ENCODE measurements at places on chromosomes 11 and 22.

DNA sequence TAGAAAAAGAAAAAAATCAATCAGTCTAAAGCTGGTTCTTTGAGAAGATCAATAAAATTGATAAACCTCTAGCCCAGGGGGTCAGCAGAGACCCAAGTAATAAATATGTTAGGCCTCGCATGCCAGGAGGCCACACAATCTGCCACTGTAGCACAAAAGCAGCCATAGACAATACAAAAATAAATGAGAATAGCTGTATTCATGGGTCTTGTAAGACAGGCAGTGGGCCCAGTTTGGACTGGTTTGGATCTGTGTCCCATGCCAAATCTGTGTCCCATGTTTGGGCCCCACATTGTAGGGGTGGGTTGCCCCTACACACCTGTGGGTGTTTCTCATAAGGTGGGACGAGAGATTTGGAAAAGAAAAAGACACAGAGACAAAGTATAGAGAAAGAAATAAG lies 6.6 kb upstream of the PLAAT4 start:
- DNase-seq, result no peak

GRCh38 chr11:100640071-100640470 lies 47.0 kb upstream of the ARHGAP42 start:
- DNase-seq, result no peak

GRCh38 chr11:96614846-96615245 lies 225.0 kb downstream of the JRKL start:
- no peak for DNase-seq

GRCh38 chr11:72773291-72773690 lies 20.6 kb downstream of the STARD10 start:
- peak; percentile 86 for DNase-seq

DNA sequence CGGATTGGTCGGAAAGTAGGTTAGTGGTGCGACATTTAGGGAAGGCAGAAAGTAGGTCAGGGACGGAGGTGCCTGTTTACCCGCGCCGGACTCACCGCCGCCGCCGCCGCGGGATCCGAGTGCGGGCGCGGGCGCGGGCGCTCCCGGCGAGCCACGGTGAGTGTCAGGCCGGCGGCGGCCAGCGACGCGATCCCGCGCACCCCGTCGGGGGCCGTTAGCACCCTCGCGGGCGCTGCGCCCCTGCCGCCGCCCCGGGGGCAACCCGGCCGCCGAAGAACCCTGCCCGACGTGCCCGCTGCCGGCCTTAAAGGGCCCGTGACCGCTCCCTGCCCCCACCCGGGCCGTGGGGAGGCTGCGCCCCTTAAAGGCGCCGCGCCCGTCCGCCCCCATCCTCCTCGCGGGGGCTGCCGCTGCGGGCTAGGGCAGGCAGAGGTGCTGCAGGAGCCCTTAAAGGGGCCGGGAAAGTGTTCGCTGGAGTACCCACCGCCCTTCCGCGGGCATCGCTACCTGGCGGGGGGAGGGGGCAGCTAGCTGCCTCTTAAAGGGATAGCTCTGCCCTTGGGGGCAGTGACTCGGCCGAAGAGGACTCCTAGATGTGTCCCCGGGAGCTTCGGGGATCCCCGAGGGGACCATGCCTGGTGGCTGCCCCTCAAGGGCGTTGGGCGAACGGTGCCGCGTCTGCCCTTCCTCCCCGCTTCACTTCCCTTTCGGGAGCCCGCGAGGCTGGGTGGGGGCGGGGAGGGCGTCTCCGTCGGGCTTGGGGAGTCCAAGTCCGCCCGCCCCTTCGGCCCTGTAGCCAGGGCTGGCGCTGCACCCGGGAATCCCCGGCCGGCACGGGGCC lies at the start of gene BMAL1:
TSS of gene BMAL1 (plus strand) at position 23 of the 841 bp plus-strand sequence. CDS start 76,519 bp downstream, outside the sequence.
- DNase-seq, result peak; percentile 53

GRCh38 chr11:1604711-1605110 lies 3.6 kb downstream of the KRTAP5-3 start:
- no peak for DNase-seq

- no peak for DNase-seq
These were observed 77.4 kb downstream of the NARS2 start for GRCh38 chr11:78497293-78497692.

DNA sequence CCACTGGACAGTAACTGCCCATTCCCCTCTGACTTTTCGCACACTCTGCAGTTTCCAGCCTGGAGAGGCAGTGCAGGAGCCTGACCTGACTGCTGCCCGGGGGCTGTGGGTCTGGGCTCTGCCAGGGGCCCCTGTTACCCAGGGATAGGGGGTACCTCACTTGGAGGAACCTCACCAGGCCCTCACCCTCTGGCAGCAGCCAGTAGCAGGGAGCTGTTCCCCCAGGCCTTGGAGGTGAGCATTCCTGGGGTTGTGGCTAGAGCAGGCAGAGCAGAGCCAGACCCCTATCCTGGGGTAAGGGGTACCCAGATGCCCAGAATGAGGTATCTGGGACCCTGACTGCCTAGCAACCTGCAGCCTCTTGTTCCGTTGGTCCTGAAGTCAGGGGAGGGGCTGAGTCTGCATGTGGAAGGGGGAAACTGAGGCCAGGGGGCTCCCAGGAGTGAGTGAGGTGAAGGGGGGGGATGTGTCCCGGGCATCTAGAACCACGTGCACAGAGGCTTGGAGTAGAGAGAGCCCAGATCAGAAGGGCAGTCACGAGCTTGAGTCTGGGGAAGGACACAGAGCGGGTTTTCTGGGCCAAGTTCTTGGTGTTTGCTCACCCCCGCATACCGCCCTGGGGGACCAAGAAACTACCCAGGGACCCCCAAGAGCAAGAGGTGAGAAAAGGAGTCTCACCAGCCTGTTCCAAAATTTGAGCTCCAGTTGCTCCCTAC lies 43.9 kb upstream of the ACCSL start:
- no peak for DNase-seq

DNA sequence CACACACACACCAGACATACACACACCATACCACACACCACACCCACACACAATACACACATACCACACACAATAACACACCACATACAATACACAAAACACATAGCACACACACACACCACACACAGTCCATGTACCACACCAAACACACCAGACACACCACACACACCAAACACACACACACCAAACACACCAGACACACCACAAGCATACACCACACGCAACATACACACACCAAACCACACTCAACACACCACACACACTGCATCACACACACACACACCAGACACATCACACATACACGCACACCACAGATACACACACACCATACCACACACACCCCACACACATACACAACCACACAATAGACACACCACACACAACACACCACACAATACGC lies 54.8 kb downstream of the IGSF9B start:
- DNase-seq, result peak; percentile 11

GRCh38 chr11:44598831-44599230 lies 33.4 kb downstream of the CD82 start:
- no peak for DNase-seq

- DNase-seq, result no peak
These were observed 11.6 kb downstream of the SRPRA start for GRCh38 chr11:126257144-126257543.

DNA sequence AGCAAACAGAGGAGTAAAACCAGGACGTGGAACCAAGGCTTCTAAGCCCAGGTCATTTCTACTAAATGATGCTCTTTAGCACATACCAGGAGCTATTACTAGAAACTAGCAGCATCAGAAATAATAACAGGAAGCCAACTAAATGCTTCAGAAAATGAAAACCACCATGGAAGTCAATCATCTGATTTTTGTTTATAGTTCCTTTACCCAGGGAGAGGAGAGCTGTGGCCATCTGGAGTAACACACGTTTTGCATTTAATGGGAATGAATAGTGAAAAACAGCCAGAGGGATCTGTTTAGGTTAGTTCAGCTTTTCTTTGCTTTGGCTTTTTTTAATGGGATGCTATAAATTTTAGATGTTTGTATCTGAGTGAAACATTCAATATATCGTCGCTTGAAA lies 250.7 kb upstream of the ARHGAP20 start:
- DNase-seq, result no peak

DNA sequence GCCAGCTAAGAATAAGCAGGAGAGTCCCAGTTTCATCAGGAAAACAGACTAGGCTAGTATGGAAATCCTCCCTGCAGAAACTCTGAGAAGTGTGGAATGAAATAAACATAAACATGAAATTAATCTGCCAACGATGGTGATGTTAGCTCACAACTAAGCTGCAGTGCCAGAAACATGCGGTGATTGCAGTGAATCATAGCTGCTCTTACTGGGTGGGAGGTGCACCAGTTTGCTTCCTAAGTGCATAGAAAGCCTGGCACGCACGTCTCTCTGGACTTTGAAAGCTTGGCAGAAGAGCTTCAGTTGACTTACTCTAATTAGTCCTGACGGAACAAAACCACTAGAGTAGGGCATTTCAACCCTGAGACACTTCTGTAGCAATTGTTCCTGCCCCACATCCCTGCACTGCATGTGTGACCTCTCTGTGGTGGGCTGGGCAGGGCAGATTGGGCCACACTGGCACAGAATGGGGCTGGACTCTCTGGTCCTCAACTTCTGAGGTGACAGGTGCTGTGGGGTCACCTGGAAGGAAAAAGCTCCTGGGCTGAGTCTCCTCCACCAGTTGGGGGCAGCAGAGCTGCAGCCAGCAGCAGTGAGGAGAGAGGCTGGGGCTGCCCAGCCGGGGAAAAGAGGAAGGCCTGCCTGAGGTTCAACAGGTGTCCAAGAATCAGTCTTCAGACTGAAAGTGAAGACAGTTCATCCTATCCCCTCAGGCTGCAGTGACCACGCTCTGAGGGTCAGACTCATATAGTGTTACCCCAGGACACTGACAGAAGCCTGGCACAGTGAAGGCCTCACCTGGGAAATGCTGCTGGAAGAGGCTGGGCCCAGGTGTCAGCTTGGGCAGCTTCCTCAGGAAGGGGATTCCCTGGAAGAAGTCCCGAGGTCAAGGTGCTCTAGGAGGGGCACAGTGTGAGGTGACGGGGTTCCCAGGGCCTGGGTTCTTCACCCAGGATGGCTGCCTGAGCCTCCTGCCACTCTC lies 40.5 kb downstream of the GGTLC2 start:
- DNase-seq, result no peak

- DNase-seq, result no peak
These were observed 121.2 kb downstream of the SPATA19 start for GRCh38 chr11:133724116-133724515.

- DNase-seq, result no peak
These were observed 107.5 kb upstream of the OR4B1 start for GRCh38 chr11:48109046-48109666.

GRCh38 chr11:77055101-77055561 lies 11.6 kb upstream of the CAPN5 start:
- no peak for DNase-seq

DNA sequence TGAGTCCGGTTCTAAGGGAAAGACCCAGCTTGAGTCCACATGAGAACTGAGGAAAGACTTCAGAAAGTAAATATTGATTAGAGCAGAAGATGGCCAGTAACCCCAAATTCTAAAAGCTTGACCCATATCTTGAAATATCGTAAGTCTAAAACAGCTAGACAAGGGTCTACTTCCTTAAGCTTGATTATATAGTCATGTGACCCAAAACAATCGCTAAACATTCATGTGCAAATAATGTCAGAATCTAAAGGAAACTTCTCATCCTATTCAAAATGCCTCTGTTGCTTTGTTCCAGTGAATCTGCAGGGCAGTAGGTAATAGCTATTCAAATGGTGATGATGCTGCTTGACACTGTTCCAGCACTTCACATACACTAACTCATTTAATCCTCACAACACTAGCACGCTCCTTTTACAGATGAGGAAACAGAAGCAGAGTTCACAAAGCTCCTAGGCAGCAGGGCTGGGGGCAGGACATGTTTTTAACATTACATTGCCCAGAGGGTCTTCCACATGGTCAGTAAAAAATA lies 52.6 kb downstream of the TCF20 start:
- no peak for DNase-seq

DNA sequence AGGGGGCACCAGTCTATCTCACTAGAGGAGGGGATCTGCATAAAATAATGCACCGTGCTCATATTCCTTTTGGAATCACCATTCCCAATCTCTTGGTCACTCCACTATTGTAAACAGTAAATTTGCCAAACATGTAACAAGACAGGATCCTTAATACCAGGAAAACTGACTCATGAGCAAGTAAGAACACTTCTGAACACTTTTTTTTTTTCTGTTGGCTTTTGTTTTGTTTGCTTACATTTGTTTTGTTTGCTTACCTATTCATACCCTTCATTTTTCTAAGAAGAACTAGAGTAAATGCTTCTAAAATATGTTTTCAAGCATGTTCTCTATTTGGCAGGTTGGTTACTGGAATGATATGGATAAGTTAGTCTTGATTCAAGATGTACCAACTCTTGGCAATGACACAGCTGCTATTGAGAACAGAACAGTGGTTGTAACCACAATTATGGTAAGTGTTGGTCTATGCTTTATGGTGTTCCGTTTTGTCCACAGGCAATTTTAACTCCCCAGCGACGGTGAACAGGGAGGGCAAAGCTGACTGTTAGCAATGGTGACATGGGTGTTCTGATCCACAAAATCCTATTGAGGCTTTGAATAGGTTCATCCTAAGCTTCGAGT lies 111.8 kb downstream of the MSANTD4 start:
- DNase-seq, result no peak

DNA sequence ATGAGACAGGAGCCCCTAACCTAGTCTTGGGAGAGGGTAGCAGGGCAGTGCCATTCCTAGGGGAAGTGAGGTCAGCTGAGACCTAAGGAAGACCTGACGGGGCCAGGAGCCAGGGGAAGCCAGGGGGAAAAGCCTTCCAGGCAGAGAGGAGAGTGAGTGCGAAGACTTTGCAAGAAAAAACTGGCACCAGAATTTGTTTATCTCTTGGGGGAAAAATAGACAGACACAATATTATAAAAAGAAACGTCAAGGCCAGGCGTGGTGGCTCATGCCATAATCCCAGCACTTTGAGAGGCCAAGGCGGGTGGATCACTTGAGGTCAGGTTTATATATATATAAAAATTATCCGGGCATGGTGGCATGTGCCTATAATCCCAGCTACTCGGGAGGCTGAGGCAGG lies 26.9 kb upstream of the TESMIN start:
- DNase-seq, result no peak

- DNase-seq, result peak; percentile 25
These were observed 986 bp upstream of the MUC5B start for GRCh38 chr11:1221848-1222311.

GRCh38 chr11:43688394-43688793 lies 7.9 kb downstream of the HSD17B12 start:
- DNase-seq, result no peak

DNA sequence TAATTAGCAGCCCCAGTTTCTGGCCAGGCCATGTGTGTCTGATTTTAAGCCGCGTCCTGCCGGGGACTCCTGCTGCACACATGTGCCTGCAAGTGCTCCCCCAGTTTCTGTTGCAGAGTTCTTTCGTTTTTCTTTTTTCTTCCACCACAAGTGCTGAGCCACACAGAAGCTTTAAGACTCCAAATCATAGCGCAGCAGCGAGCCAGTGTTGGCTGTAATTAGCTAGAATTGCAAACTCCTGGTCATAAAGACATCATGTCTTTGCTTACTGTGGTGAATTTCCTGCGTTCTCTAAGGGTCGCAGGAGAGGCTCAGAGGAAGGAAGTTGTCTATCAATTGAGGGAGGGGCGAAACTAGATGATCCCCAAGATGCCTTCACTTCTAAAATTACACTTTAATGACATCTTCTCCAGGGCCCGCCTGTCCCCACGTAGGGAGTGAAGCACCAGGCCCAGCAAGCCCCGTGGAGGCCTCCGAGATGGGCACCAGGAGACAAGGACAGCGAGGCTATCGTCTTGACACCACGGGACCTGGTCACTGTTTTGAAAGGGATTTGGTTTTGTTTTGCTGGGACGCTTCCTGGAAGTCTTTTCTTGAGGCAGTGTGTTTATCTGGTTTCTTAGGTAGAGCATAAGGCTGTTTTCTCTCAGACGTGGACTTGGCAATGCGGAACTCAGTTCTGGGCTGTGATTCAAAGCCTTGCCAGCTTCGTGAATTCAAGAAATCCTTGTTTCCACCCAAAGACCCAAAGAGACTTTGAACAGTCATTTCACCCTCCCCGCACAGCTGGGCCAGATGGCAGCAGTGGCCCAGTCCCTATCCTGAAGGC lies 71.8 kb downstream of the UBASH3B start:
- no peak for DNase-seq

All from right forelimb (tissue), 1 donor.